Right ventricle myocardium superior (tissue), 1 donor: ENCODE measurements at places on chromosomes 3 and 15.

DNA sequence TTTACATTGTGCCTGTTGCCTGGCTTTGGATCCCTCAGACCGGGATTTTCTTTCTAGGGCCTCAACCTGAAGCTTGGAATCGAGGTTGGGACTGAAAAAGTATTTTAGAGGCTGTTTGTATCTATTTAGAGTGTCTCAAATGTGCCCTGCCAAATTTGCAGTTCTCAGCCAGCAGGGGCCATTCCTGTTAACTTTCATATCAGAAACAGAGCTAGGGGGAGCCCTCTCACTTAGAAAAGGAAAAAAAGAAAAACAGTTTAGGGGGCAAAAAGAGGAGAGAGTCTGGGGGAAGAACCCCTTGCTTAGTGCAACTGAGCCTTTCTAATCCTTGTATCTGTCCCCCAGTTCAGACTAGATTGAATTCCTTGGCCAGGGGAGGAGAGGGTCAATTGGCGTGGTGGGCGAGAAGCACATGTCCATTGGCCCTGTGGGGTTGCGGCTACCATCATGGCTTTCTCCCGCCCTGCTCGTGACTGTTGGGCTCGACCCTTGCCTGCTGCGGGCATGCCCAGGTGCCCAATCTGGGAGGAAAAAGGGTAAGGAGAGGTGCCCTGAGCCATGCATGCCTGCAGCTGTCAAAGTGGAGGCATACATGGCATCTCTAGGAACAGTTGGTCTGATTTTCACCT is 101.6 kb downstream of the CFAP44 start:
- DNase-seq, result no peak

- no peak for DNase-seq
Observed at GRCh38 chr3:188212308-188212969, 58.5 kb downstream of the LPP start.

DNA sequence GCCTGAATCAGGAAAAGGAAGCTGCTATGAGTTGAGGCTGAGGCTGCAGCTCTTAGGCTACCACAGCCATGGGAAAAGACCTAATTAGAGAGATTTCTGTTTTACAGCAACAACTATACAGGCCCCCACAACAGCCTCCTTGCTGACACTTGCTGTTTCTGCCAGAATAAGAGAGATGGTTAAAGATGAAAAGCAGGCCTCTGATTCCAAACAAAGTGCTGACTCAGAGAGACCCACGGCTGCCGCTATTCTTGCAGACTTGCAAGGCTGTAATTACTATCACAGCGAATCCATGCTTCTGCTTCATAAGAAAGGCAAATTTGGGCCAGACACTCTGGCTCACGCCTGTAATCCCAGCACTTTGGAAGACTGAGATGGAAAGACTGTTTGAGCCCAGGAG is 41.8 kb downstream of the MCF2L2 start:
- DNase-seq, result no peak

- no peak for DNase-seq
Observed at GRCh38 chr3:177229791-177230190, 32.5 kb upstream of the TBL1XR1 start.
